ENCODE measurements at places on chromosomes 2 and 18.

DNA sequence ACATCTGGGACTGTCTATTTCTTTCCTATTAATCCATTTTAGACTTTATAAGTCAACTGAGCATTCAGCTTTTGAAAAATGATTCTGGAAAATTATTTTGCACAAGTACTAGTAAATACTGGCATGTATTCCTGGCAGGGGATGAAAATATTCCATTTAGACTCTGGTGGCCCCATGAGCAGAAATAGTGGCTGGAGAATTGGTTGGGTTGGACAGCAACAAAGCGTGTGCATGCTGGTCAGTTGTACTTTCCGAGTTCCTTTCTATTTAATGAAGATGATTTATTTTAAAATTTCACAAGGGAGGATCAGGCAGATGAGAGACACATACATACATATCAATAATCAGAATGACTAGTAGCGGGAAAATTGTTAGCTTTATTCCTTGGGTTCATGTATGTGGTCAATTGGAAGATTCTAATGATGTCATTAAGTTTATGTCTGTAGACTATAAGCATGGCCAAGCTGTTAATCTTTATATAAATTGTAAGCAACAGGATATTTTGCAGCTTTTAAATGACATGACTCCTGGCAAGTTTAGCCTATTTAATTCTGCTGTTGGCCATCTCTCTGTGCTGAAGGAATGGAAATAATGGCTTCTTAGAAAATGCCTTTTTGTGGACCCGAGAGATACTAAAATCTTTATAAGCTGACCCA is 541.6 kb downstream of the SLC4A3 start:
- no peak for DNase-seq

GRCh38 chr2:129894616-129895015 is 84.8 kb upstream of the RAB6C start:
- DNase-seq: no peak

- no peak for DNase-seq
Observed at GRCh38 chr2:71156573-71156972, 26.1 kb downstream of the MPHOSPH10 start.

GRCh38 chr2:40480596-40480995 is 28.7 kb upstream of the SLC8A1 start:
- DNase-seq: no peak

DNA sequence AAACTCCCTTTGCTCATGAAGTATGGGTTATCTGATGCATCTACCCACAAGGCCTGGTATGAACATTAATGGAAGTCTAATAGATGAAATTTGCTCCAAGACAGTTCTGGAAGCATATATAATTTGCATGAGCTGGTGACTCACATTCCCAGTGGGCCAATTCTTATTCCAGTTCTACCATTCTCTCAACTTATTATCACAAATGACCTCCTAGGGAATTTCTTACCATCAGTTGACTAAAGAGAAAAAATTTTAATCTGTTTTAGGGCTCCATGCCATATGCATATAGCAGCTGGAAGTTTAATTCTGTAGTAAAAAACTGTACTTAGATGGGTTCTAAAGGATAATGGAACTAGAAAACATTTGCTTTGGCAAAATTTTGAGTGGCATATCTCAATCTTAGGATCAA is 165.2 kb upstream of the COL3A1 start:
- DNase-seq: no peak

- DNase-seq: no peak
Observed at GRCh38 chr18:12420821-12421421, 13.2 kb downstream of the PRELID3A start.
